ENCODE measurements at places on chromosomes 13 and 19.

GRCh38 chr13:78465250-78465649, 138.1 kb downstream of the POU4F1 start:
- no peak for DNase-seq

- no peak for DNase-seq
Observed at GRCh38 chr19:12727745-12728433, 4.2 kb upstream of the TNPO2 start.

GRCh38 chr19:29233591-29233990, 20.6 kb upstream of the UQCRFS1 start:
- DNase-seq, result no peak

DNA sequence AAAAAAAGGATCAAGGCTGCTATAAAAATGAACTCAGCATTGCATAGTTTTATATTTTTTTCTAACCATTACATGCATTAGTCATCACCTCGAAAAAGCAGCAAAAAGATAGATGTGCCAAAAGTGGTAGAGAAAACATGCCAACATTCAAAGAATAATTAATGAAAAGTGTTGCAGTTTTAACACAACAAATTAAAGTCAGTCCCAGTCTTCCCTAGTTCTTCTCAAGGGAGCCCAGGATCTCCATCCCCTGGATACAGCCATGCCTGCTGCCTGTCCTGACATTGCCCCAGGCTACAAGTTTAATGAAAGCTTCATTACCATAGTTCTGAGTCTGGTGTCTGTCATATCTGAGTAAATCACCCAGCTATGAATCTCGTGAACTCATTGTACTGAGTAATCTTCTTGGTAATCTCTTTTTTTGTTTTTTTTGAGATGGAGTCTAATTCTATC, 116.6 kb upstream of the KLF12 start:
- no peak for DNase-seq

GRCh38 chr13:39655041-39655568, 357 bp upstream of the COG6 start:
- DNase-seq, result no peak

- no peak for DNase-seq
Observed at GRCh38 chr13:49052813-49053212, 77.1 kb downstream of the FNDC3A start.

Data from C1 segment of cervical spinal cord (tissue), 14 donors.